Gastrocnemius medialis (tissue), 4 donors: ENCODE measurements at places on chromosomes 3 and 15. TPM values are rescaled to one million over a fixed set of nuclear protein-coding genes. Genes with fewer than 3 reads are reported as not detected.
A peak's percentile ranks its signal among the peaks of the same experiment; 100 is the strongest.

The HYAL1 gene
- total RNA-seq: 10.9 TPM

The DNAH12 gene
- total RNA-seq: not detected

The IFT122 gene
- 6.7 TPM for total RNA-seq

The KCNH8 gene
- not detected for total RNA-seq

The GOLGA6L7 gene
- not detected for total RNA-seq

The PLAAT1 gene
- total RNA-seq: 18.7 TPM

DNA sequence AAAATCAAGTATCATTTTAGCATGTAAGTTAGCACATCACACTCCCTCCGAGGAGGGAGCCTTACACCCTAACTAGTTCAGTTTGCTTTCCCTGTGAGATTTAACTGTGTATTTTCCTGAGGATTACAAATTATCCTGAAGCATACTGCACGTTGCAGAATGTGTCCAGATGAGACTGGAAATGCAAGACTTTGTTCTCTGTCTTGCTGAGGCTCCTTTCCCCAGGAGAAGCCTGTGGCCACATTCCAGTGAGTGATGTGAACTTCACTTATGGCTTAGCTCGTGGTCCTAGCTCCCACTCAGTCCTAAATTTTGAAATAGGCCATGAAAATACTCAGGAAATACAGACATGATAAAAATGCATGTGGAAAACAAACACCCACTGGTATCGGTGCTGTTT lies 23.7 kb downstream of the PDZRN3 start:
- no peak for DNase-seq

- DNase-seq: no peak
Measured at GRCh38 chr3:9750556-9751411, 1.0 kb downstream of the OGG1 start.

DNA sequence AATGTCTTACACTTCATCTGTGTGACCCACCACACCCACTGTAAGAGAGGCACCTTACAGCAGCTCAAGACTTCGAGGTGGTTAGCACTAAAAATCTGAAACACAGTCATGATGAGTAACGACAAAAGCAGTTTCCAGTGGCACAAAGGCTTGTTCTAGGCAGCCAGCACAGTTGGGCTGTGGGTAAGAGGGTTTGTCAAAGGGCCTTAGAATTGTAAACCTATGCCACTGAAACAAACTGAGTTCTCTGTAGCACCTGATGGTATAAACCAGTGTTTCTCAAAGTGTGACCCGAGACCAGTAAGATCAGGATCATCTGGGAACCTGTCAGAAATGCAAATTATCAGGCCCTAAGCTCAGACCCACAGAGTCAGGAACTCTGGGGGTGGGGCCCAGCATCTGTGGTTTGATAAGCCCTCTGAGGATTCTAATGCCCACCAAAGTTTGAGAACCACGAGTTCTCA lies 36.5 kb downstream of the DAPK2 start:
- DNase-seq: peak; percentile 18

GRCh38 chr15:89799918-89800498 lies 14.6 kb downstream of the ANPEP start:
- DNase-seq: no peak

- no peak for DNase-seq
Measured at GRCh38 chr3:15899388-15899787, 101.6 kb upstream of the ANKRD28 start.

GRCh38 chr15:83477172-83477807 lies 30.1 kb downstream of the SH3GL3 start:
- DNase-seq: no peak

DNA sequence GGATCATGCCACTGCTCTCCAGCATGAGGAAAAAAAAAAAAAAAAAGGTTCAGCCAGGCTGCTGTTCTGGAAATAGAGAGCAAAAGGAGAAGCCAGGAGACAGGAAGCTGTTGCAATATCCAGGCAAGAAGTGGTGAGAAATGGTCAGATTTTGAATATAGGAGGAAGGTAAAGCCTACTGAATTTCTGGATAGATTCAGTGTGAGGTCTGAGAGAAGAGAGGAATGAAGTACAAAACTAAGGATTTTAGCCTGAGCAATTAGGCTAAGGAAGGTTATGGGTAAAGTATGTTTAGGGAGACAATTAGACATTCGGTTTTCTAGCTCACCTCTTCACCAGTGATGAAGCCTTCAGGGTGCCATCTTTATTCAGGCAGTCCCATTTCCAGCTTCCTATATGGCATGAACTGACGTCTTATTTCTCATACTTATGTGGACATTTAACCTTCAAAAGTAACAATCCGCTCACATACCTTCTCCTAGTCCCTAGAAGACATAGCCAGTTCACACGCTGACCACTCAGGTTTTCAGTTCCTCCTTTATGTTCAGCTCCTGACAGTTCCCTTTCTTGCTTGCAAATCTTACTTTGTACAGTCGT lies 57.2 kb downstream of the KIF9 start:
- DNase-seq: no peak

DNA sequence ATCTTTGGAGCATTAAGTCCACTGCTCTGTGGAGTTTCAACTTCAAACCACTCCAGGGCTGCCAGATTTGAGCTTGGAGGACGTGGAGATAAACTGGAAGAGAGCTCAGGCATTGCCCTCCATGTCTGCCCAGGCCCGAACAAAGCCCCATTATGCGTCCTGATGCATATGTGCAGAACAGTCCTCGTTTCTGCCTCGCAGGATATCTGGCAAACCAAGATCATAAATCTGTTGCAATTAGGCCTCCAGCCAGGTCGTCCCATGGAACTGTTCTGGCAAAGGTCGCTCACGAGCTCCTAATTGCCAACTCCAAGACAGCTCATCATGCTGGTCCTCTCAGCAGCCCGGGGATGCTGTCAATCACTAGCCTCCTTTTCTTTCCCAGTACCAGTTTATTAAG lies 91.2 kb downstream of the SEMA5B start:
- DNase-seq: no peak

- no peak for DNase-seq
Measured at GRCh38 chr15:69307939-69308338, 9.2 kb downstream of the PAQR5 start.

DNA sequence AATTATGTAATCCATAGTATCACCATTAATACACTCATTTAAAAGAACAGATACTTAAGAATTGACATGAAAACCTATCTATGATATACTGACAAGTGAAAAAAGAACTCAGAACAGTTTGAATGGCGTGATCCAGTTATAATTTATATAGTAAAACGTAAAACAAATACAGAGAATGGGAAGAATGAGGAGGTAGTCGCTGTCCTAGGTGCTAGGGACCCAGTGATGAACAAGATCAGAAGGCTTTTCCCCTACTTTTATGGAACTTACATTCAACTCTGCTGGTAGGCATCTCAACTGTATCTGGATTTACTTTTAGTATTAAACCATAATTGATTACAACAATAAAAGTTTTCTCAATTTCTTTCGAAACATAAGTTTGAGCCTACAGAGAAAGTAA lies 31.8 kb downstream of the GSK3B start:
- DNase-seq: no peak

GRCh38 chr3:75180945-75181298 lies 483.2 kb upstream of the FRG2C start:
- DNase-seq: no peak

DNA sequence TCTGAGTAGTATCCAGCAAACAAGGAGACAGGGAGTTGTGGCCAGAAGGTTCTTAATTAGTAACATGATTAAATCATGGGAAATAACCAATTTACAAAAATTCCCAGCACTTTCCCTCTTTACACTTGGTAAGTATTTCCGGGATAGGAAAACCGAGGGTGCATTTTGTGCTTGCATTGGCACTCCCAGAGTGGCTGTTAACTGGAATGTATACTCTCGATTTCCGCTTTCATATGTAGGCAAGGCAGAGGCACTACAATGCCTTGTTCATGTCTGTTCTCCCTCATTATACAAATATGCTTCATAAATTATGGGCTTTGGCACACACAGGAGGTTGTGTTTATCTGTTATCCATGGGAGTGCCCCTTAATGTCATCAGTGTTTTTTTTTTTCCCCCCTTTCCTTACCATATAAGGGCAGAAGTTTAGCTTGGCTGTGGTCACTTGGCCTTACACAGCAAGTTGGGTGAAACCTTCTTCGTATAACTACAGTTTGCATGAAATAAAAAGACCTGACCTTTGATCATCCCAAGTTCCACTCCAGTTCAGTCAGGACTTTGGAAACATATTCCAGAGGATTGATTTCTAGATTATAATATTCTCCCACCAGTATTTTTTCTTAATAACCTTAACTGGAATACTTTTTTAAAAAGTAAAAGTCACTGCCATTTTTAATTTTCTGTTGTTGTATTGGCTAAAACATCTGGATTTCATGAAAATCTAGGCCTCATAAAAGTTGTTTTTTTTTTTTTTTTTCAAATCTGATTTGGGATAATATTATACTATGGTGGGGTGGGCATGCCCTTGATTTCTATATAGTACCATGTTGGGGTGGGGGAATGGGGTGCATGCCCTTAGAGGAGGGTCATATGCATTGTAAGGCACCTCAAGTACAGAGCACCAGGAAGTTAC lies 8.9 kb downstream of the TPM1 start:
- no peak for DNase-seq

DNA sequence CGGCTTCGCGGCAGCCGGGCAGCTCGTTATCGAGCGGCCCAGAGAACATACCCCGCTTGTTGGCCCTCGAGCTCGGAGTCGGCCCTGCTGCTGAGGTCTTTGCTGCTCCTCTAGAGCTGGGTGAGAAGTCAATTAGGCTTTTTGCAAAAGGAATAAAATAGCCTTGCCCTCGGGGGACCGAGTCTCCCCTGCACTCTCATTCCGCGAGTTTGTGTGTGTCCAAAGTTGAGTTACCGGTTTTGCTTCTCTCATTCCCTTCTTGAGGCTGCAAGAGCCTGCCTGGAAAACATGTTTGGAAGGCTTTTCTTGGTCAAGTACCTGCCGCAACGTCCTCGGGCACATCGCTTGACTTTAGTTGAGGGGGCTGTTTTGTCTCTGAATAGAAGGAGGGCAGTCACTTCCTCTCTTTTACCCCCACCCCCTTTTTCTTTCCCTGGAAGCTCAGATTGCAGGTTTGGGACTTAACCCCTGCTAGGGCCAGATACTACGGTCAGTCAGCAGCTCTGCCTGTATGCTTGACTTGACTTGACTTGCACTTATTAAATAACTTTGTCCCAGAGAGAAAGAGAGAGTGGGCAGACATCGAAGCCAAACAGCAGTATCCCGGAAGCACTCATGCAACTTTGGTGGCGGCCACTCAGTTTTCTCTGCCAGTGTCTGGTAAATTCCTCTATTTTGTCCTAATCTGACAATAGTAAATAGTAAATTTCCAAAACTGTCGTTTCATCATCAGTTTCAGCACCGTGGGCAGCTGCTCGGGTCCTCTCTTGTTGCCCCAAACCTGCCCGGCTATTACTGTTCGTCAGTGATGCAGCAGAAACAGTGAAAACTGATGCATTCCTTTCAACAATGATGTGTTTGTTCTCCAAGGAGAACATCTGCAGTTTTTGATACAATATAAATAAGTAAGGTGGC lies 609 bp downstream of the RNF13 start:
- DNase-seq: no peak

DNA sequence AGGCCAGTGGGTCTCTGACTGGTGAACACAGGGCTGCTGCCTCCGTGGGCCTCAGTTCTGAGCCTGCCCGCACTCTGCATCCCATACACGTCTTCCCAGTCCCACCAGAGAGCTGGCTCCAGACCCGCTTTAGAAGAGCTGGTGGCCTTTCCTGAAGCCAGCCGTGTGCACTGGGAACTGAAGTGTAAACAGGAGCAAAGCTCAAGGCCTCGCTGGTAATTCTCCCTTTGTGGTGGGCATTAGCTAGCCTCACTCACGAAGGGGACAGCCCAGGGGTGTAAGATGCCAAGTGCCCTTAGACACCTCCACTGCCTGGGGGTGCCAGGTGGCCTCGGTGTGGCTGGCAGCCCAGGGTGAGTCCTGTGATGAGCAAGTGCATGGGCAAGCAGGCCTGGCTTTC lies 12.9 kb upstream of the LINGO1 start:
- DNase-seq: no peak
